ENCODE measurements at places on chromosomes 7 and 10.
A peak's percentile ranks its signal among the peaks of the same experiment; 100 is the strongest.

GRCh38 chr10:46547541-46548497 is 8.6 kb downstream of the GPRIN2 start:
- DNase-seq = no peak

DNA sequence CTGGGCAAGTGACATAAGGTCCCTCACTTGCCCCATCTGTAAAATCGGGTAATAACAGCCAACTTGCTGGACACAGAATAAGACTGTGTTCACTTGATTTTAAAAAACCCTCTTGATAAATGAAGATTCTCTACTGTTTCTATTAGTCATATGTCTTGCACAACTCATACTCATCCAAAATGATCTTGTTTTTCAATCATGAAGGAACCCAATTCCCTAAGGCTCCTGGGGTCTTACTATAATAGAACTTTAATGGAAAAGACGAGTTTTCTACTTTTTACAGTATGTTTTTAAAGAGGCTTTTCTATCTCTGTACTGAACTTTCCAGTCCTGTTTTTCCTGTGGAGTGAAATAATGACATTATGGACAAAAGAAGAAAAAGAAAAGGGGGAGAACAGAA is 103.8 kb downstream of the ARID5B start:
- no peak for DNase-seq

GRCh38 chr7:35818513-35818912 is 17.7 kb downstream of the SEPTIN7 start:
- no peak for DNase-seq

DNA sequence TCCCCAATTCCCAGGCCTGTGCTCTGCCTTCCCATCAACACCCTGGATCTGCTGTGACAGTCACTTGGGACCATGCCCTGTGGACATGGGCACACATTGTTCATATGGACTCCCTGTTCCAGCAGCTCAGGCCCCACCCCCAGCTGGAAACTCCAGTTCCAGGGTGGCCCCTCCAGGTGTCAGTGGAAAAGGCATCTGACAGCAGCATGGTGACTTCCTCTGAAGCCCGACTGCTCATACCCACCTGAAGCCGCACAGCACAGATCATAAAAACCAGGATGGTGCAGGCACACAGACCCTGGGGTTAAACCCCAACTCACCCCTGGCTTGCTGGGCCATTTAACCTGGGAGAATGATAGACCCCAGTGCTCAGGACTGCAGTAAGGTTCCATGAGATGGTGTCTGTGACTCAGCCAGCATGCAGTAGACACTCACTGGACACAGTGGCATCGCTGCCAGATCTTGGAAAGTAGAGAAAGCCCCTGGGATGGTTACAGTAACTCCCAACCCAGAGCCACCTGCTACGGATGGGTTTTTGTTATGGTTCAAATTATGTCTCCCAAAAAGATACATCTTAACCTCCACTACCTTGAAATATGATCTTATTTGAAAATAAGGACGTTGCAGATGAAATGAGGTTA is 72.6 kb upstream of the NANOS1 start:
- DNase-seq = no peak

DNA sequence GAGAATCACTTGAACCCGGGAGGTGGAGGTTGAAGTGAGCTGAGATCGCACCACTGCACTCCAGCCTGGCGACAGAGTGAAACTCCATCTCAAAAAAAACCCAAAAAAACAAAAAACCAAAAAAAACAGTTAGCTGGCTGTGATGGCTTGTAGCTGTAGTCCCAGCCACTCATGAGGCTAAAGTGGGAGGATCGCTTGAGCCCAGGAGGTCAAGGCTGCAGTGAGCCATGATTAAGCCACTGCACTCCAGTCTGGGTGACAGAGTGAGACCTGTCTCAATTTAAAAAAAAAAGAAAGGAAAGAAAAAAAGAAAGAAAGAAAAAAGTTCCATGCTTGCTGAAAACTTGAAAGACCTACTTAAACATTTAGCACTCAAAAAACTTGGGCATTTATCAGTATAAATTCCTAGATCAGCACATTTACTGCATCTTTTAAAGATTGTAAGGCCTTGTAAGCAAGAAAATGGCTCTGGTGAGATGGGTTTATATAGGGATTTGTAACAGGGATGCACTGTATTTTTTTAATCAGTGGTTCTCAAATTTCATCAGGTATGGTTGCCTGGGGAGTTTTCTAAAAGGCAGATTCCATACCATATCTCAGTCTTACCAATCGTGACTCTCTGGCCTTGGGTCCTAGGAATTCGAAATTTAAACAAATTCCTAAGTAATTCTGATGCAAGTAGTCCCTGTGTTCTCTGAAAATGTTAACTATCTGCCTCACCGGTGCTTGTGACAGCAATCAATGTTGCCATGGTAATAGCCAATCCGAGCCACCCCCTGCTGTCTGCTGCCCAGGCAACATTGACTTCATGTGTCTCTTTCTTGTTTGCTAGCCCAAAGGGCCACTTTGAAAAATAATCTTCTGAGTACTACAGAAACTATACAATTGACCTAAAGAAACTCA is 11.5 kb upstream of the NT5C2 start:
- no peak for DNase-seq

DNA sequence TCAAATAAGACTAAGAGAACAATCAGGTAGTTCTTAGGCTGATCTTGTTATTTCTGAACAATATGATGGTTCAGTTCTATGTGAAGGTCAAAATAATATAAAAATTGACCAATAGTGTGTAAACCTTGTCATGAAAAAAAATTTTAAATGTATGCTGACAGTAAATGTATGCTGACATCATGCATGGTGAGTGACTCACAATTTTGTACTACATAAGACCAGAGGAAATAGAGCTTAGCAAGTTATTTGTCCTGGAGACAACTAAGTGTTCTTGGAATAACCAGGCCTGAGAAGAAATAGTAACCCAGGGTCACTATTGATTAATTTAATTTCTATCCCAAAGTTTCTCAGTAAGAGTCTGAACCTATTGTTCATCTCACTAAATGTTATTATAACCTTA is 182.2 kb upstream of the PCDH15 start:
- DNase-seq = no peak

DNA sequence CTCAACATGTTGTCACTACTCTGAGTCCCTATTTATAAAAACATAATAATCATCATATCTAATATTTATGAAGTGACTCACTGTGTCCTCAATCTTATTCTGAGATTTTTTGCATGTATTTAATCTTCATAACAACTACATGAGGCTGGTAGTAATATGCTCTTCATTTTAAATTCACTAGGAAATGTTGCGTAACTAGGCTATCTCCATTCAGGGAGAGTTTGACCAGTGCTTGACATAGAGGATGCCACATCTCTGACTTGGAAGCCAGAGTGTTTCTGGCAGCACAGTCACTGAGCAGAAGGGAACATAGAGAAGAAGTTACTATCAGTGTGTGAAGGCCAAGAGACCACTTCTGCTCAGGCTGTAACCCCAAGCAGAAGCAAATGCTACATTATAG is 88.9 kb downstream of the FAM13C start:
- DNase-seq = no peak

DNA sequence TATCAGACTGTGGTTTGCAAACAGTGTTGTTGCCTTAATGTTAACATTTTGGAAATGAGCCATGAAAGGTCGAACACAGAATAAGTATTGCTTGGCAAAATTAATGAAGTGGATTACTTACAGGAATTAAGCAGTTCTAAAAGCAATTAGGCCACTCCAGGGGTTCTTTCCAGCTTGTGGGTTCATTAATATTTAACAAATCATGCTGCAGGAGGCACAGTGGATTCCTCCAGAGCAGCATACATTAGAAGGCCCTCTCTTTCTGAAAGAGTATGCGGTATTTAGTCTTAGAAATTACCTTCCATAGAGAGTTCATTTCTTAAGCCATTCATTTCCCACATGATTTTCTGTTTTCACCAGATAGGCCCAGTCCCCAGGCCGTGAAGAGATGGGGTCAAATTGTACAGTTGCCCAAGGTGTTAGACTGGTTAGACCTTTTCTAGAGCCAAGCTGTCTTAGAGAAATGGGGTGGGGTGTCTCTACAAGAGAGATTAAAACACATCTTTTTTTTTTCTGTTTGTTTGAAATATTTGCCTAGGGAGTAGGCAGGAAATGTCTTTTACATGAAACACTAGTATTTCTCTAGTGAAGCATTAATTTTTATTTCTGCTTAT is 40.0 kb upstream of the AGR3 start:
- DNase-seq = no peak

DNA sequence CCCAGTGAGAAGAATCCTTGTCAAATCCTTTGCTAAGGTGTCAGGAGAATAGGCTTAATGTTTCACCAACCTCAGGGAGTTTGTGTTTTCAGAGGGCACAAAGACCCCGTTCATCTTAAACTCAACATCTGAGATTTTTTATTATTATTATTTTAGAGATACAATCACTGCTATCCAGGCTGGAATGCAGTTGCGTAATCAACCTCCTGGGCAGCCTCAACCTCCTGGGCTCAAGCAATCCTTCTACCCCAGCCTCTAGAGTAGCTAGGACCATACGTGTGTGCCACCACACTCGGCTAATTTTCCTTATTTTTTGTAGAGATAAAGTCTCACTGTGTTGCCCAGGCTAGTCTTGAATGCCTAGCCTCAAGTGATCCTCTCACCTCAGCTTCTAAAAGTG is 599.2 kb downstream of the KCNMA1 start:
- DNase-seq = no peak

GRCh38 chr10:66737241-66737640 is 188.6 kb upstream of the LRRTM3 start:
- DNase-seq = no peak

- no peak for DNase-seq
Measured at GRCh38 chr10:75265856-75266255, 30.1 kb upstream of the COMTD1 start.

DNA sequence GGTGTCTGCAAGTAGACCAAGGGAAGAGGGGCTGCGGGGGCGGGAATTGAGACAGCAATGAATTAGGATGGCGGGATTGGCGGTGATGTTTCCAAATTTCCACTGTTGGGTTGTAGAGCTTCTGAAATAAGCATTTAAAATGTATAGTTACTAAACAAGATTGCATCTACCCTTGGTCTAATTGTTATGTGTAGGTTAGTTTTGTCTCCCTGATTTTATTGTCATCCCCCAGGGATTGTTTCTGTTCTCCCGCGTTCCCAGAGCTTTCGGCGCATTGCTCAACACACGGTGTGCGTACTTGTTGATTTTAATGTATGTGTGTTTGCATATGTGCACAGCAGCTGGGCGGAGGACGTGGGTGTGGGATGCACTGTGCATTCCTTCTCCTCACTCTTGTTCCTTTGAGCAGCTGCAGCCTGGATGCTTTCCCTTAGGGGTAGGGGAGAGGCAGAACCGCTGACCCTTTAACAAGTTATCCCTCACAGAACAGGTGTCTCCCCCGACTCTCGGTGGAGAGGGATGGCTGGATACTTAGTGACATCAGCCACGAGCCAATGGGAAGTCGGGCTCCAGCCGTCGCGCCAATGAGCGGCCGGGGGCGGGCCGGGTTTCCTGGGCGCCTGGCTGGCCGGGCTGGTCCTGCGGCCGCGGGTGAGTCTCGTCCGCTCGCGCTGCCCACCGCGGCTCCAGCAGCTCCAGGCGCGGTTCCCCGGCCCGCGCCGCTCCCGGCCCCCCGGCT is at the start of gene TSPAN33:
TSPAN33 (plus strand) TSS at position 613 of the 739 bp plus-strand sequence. CDS start 274 bp downstream, outside the sequence.
- peak; percentile 52 for DNase-seq

DNA sequence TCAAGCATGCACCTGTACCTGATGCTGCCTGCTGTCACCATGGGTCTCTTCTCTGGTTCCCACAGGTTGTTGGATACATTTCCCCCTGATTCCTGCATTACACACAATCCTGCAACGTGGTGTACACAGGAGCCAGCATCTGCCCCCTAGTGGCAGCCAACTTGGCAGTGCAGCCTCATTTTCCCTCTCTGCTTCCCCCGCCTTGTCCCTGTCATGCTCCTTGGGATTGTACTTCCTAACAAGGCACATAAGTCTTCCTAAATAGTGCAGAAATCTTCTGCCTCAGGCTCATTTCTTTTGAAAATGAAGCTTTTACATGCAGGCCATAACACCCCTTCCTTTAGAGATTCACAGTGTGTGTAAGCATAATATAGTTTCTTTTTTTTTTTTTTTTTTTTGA is 387.5 kb downstream of the CCSER2 start:
- DNase-seq = no peak

GRCh38 chr10:72744566-72744965 is 52.6 kb downstream of the MCU start:
- no peak for DNase-seq

DNA sequence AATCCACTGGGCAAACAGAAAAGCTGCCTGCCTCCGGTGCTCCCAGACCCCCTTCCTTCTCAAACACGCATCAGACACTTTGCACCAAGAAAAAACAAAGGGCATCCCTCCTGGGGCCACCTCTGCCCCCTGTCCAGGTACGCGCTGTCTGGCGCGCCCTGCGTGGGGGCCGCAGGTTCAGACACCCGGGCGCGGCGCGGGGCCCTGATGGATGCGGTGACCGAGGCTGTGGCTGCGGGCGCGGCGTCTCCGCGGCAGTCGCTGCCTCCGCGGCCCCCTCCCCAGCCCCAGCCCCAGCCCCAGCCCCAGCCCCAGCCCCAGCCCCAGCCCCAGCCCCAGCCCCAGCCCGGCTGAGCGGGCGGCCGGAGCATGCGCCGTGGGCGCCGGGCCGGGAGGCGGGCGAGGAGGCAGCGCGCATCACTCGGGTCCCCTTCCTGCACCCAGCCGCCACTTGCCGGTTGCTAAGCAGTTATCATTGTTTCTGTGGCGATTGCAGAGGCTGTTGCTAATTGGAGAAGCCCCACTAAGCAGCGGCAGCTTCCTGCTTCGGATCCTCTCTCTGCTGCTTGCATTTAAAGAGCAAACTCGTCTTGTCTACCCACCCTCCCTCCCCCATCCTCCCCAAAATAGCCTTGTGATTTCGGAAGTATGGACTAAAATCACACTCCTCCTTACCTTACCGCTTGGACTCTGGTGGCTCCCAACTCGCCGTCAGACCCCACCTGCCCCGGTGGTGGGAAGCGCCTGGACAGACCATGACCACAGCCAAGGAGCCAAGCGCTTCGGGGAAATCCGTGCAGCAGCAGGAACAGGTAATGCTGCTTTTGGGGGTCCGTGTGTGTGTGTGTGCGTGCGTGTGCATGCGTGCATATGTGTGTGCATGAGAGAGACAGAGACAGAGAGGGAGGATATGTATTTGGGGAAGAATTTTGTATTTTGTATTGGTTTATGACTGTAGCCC is 252.8 kb downstream of the DPP6 start:
- no peak for DNase-seq

DNA sequence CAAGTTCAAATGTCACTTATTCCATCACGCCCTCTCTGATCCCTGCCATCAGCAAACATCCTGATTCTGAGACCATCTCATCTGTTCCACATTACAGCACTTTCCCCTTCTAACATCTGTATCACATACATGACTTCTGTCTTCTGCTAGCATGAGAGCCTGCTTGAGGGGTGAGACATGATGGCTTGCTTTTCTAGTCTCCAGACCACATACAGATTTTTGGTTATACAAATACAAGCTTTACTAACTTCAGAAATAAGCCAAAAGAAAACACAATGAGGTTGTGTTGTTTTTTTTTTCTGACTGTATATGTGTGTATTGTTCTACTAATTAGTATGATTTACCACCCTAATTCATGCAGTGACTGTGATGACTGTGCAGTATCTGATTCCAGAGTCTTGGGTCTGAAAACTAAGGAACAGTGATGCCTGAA is 34.3 kb downstream of the NAPEPLD start:
- DNase-seq = no peak

- DNase-seq = no peak
Measured at GRCh38 chr10:93445097-93445960, 36.8 kb downstream of the MYOF start.

- no peak for DNase-seq
Measured at GRCh38 chr10:4125776-4126175, 340.8 kb upstream of the KLF6 start.

All from stimulated activated CD8-positive, alpha-beta memory T cell treated with anti-CD3 and anti-CD28 coated beads, Interleukin-7, amount 100 ng/mL, for 4 hours (primary cell).